ENCODE measurements at places on chromosomes 2 and 18.

DNA sequence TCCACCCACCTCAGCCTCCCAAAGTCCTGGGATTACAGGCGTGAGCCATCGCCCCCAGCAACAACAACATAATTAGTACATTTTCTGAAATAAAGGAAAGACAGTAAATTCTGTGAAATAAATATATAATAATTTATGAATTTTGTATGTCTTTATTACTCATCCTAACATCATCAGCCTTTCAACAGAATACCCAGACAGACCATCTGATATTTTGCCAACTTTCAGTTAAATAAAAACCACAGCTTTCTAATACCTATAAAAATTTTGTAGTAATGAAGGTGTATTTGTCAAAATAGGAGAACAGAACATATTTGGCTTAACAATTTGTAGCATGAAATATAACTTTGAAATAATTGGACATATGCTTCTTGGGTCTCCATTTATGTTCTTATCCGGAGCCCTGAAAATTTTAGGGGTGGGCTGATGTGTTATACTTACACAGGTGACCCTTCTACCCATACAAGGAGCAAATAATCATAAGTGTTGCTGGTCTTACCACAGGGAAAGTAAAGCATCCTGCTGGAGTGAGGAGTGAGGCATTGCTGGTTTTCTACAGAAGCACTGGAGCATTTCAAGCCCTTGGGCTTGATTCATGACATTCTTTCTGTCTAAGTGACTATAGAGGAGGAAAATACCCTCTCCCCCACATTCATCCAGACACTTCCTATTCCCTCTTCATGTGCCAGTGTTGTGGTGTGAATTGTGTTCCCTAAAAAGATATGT is 99.3 kb downstream of the SPOPL start:
- no peak for DNase-seq

- no peak for DNase-seq
Measured at GRCh38 chr18:11864471-11864870, 13.3 kb downstream of the CHMP1B start.

GRCh38 chr2:128488434-128488833 is 169.8 kb upstream of the HS6ST1 start:
- DNase-seq = no peak

DNA sequence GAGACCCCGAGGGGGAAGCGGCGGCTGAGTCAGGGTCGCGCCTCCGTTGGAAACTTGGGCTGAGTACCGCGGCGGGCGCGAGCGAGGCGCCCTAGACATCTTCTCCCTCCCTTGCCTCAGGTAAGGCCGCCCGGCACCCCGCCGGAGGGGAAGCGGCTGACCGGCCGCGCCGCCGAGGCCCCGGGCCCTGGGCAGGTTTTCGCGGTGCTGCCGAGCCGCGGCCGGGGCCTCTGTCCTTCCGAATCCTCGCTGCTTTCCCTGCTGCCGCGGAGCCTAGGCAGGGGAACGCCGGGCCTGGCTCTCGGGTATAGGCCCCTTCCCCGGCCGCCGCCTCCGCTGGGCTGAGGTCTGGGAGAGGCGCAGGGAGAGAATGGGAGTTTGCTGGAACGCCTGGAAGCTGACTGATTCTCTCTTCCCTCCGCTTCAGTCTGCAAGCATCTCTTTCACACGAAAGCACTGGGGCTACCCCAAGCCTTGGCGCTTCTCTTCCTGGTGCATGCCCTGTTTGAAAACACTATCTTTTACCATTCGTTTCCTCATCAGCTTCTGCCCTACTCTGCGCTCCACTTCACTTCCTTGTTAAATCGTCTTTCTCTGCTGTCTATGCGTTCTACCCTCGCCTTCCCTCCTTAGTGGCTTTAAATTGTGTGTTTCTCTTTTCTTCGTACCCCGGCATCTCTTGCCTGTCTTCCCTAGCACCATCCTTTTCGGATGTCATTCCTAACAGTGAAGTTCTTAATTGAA is 652 bp downstream of the PPM1B start:
- DNase-seq = peak; percentile 77

- no peak for DNase-seq
Measured at GRCh38 chr2:29309090-29310029, 194.1 kb downstream of the CLIP4 start.

- no peak for DNase-seq
Measured at GRCh38 chr2:200414367-200414766, 95.5 kb downstream of the KCTD18 start.

DNA sequence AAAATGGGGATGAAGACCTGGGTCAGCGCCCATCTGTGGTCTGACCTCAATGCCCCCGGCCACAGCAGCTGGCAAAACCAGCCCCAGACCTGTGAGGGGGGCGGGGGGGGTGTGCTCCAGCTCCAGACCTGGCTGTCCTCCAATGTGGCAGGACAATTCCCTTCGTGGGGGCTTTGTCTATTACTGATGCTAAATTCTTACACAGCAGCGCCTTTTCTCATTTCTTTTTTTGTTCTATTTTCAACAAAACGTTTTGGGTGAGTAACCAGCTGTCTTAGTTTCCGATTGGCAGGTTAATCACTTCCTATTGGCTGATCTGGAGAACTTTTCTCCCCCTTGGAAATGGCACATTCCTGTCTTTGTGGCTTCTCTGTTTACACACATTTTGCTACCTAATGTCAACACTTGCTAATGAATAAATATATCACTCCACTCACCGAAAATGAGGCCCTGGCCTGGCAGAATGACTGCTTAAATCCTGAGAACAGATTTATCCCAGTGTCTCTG is 4.4 kb downstream of the SMAD7 start:
- peak; percentile 69 for DNase-seq

GRCh38 chr18:63302636-63303405 is 16.7 kb downstream of the BCL2 start:
- no peak for DNase-seq

GRCh38 chr18:78727877-78728783 is 251.5 kb upstream of the SALL3 start:
- peak; percentile 25 for DNase-seq

DNA sequence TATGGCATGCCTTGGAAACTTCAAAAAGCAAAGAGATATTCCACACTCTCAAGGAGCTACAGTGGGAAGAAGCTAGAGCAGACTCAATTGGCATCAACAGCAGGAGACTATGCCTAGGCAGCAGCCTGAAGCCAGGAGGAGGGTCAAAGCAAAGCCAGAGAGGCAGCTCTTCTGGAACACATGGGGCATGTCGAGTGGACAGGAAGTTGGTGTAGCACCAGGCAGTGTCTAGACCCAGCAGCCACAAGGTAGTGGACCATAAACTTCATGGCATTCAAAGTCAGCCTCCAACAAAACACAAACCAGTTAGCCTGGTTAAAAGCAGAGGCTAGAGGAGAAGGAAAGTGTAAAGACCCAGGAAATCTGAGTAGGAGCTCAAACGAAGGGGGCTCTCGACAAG is 311.2 kb upstream of the PKDCC start:
- DNase-seq = no peak

DNA sequence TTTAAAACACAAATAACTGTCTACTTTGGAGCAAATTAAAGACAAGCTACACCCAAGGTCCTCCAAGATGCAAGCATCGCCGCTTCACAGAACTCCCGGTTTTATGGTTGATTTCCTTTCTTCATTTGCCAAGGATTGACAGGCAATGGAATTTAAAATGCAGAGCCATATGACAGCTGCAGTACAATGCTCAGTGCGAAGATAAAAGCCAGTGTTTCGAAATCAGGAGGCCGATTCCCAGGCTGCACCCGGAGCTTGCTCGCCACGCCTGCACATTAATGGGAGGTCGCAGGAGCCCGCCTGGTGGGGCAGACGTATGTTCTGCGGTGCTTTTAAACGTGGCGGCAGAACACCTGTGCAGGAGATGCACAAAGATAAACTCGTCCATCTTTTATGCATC is 727.6 kb upstream of the SOX11 start:
- DNase-seq = no peak

GRCh38 chr2:115422004-115422634 is 979.7 kb downstream of the DPP10 start:
- DNase-seq = no peak

DNA sequence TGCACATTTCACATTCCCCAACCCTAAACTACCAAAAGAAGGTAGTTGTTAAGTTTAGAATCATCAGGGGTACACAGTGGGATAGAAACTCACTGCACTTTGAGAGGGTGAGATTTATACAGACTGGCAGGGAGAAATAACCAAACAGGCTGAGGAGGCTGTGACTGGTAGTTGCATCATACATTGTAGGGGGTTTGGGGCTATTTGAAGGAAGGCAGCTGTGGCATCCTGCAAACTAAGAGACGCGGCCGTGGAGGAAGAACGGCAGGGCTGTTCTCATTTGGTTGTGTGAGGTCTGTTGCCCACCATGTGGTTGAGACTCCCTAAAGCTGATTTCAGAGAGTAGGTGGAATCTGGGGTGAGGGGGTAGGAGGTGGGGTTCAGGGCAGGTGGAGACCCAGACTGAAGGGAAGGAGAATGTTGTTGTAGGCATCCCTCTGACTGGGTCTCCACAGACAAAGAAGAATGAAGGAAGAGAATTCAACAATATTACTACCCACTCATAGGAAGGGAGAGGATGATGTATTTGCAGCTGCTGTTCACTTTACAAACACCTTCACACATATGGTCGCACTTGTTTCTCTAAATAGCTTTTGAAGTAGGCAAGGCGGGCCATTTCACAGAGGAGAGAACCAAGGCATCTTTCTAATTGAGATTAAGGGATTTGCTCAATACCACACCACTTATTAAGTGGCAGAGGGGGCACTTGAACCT is 170.9 kb upstream of the SIX2 start:
- DNase-seq = no peak

GRCh38 chr2:25301453-25302352 is 40.0 kb downstream of the DNMT3A start:
- no peak for DNase-seq

DNA sequence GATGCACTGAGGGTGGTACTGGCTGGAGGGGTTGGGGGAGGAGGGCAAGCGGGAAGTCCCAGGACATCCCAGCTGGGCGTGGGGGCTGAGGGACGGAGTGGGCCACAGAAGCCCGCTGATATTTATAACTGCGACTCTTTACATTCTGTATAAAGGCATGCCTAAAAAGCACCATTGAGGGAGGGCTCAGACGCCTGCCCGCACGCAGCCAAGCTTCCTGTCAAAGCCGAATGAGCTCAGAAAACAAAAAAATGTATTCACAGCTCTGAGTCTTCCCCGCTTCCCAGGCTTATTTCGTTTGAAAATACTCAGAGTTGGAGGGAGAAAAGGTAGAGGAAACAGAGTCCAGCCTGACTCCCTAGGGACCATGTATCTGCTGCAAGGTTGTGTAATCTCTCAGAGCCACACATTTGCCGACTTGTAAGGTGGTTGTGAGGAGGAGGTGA is 170.1 kb upstream of the HAAO start:
- DNase-seq = no peak

DNA sequence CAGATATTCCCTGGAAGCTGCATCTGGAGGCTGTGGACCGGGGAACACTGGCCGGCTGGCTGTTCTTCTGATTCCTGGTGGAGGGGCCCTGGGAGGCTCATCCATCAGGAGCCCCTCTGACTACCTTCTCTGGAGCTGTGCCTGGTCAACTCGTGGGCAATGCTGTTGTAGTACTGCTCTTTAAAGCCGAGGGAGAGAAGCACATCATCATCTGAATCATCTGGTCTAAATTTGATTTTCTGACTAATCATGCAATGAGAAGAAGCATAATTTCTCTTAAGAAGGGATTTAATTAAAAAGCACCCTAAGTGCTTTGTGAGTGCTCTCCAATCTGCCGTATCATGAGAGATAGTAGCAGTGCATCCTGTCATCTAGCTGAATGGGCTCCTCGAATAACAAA is 229.5 kb downstream of the FHOD3 start:
- no peak for DNase-seq

DNA sequence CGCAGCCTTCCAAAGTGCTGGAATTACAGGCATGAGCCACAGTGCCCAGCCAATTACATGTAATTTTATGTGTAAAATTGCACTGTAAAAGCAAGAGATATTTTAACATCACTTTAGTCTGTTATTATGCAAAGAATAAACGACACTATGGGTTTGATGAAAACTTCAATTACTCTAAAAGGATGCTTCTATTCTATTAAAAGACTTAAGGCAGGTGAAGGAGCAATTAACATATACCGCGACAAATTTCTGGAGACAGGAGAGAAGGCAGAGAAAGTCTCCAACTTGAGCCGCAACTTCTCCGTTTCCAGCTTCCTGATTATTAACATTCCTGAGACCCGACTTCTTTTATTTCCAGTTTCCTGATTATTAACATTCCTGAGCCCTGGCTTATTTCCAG is 53.7 kb downstream of the FAM210A start:
- no peak for DNase-seq

- DNase-seq = no peak
Measured at GRCh38 chr18:44954257-44954656, 273.6 kb downstream of the SETBP1 start.

Measured in upper lobe of right lung (tissue), 1 donor.